Right renal cortex interstitium (tissue), 3 donors: ENCODE measurements at places on chromosomes 7 and 10.

GRCh38 chr7:57182031-57182430 is 49.8 kb upstream of the ZNF479 start:
- no peak for DNase-seq

GRCh38 chr7:100064162-100064561 is 14.6 kb downstream of the ZSCAN21 start:
- DNase-seq = no peak

DNA sequence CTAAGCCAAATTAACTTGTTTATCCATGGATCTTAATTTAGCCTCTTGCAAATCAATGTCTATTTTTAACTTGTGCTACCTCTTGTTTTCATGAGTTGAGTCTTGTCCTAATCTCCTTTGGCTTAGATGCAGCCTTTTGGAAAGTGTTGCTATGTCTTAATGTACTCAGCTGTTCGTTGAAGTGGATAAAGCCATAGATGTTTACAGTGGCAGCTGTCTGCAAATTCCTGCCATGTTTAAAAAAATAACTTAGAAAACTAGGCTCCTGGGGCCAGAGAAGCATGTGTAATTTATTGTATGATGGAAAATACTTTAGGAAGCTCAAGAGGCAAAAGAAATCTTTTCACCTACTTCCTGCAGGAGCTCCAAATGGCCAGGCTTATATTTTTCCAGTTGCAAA is 253.1 kb upstream of the RHOBTB1 start:
- DNase-seq = no peak

- DNase-seq = no peak
These were observed 62.7 kb downstream of the ADCYAP1R1 start for GRCh38 chr7:31114593-31115343.

DNA sequence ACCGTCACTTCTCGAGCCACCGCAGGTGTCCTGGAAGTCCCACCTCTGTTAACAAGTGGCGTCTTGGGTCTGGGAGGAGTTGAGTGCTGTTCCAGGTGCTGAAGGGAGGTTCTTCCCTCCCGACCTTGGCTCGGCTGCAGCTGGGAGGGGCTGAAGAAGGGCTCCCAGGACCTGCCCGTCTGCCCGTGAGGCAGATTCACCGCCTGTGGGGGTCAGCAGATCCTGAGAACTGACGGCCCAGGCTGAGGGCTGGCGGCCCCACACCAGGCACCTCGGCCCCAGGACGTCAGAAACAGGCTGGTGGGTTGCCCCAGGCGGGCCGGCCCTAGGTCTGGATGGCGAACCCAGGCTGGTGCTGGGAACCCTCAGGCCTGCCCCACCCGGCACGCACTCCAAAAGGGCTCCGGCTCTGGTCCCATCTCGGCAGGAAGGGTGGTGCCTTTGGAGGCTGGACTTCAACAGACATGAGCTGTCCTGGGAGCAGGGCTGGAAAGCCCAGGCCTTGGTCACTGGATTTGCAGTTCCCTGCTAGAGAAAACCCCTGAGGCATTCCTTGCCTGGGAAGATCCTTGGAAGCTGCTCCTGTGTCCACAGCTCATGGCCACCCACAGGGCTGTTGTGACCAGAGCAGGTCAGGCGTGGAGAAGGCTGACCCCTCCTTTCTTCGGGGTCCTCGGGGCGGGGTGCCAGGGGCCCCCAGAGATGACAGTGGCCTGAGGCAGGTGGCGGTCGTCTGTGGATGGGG is 42.6 kb upstream of the CFAP46 start:
- no peak for DNase-seq

DNA sequence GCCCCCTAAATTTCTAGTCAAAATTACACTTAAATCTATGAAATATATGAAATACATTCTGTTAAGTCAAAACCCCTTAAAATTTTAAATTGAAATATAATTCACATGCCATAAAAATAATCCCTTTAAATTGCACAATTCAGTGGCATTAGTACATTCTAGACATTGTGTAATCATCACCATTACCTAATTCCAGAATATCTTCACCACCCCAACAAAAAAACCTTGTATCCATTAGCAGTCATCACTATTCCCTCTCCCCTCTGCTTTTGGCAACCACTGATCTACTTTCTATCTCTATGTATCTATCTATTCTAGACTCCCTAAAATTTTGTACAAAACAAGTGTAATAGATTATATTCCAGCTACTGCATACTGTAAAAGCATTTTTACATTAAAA is 261.2 kb downstream of the GLI3 start:
- no peak for DNase-seq

- DNase-seq = no peak
These were observed 70.3 kb upstream of the DGKI start for GRCh38 chr7:137916980-137917645.

GRCh38 chr10:115969591-115969990 is 303.4 kb downstream of the GFRA1 start:
- no peak for DNase-seq

- DNase-seq = no peak
These were observed 135.4 kb downstream of the KIF20B start for GRCh38 chr10:89836840-89837164.

- DNase-seq = no peak
These were observed 9.1 kb upstream of the TMEM236 start for GRCh38 chr10:17742918-17743317.

DNA sequence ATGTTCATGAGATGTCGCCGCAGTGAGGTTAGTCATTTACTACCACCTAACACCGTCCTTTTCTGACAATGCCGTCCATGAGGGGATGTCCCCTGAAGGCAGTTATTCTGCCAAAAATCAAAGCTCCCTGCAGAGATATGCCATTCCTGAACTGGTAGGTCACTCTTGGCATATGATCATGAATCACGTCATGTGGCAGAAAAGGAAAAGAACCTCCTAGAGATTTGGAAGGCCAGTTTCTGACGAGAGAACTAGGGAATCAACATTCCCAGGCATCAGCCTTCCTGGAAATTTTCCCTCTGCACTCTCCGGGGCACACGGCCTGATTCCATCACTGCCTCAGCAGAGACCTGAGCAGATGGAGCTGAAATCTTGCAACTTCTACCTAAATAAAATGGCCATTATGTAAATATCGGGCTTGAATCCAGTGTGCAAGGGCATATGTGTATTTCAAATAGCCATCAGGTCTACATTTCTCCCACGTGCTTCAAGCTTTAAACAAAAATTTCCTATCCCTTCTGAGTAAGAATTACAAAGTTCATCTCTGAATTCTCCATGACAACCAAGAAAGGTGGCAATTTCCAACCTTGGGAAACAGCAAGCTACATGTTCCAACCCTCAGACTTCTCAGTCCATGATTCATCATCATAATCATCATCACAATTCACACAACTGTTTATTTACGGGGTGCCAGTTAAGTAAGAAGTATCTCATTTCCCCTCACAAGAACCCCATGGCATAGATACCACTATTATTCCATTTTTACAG is 46.5 kb downstream of the AMPH start:
- no peak for DNase-seq

- DNase-seq = no peak
These were observed 36.0 kb upstream of the CDH23 start for GRCh38 chr10:71360735-71361134.

GRCh38 chr7:106421181-106421762 is 136.5 kb upstream of the NAMPT start:
- DNase-seq = no peak
